ENCODE measurements at places on chromosomes 16 and 17.
A peak's percentile ranks its signal among the peaks of the same experiment; 100 is the strongest.

DNA sequence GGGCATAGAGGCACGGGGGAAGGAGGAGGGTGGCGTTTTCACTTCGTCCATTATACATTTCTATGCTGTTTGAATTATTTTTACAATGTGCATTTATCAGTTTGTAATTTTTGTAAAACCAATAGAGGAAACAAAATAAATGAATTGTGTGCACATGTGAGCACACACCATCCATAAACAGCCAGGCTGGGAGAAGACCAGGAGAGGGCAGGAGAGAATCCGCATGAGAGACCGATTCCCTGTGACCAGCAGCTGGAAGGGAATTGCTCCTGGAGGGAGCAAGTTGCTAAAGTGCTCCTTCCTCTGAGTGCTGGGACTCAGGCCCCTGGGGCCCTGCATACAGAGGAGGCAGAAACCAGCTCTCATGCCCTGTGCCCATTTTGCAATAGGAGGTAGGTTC is 126.0 kb downstream of the ABCC12 start:
- no peak for DNase-seq

DNA sequence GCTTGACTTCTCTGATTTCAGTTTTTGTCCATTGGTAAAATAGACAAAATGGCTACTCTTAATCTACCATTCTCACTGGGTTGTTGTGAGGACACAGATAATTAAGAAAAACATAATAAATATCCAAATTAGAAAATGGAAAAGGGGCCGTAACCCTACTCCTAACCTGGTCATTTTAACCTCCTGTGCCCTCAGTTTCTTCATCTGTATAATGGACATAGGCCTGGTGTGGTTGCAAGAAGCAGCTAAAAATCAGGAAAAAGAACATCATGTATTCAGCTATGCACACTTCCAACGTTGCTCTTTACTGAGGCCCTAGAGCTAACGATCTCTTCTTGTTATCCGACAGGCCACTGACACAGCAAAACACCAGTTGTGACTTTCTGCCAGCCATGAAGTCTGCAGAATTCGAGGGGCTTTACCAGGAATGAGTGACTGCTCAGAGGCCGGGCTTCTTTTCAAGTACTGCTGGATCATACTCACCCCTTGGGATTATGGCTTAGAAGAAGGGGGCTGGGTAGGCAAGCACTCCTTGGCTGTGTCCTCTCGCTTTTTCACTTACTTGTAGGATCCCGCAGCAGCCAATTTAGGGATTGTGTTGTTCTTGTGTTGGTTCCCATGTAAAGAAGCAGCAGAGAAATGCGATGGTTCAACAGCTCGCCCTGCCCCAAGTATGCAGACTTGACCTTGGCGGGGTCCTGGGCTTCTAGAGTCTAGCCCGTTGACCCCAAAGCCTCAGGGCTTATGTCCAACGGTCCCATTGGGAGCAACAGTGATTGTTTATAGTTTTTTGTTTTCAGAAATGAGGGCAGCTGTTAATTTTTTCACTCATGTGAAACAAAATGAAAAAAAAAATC is 20.9 kb downstream of the LDAF1 start:
- DNase-seq, result no peak

GRCh38 chr16:28923652-28924398 is 1.2 kb downstream of the RABEP2 start:
- no peak for DNase-seq

DNA sequence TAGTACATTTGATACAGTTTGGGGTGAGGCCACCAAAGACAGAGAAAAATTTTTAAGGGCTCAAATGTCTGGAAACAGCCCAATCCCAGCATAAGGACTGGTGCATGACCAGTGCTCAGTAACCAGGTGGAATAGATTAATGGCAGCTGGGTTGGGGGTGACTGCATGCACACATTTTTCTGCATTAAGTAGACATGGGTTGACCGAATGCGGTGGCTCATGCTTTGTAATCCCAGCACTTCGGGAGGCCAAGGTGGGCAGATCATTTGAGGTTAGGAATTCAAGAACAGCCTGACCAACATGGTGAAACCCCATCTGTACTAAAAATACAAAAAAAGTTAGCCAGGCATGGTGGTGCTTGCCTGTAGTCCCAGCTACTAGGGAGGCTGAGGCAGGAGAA is 121.1 kb upstream of the HSBP1 start:
- DNase-seq, result no peak

DNA sequence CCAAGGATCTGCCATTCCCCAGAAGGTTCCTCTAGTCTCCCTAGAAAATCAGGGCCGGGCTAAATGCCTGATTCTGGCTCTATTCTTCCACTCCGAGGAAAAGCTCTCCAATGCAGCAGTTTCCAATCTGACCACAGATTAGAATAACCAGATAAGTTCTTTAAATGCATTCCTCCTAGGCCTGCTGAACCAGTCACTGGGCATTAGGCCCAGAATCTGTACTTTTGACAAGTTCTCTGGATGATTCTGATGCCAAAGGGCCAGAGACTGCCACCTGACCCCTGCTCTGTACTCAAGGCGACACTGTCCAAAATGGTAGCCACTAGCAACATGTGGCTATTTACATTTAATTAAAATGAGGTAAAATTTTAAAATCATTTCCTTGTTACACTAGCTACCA is 22.3 kb downstream of the MAP3K14 start:
- no peak for DNase-seq

DNA sequence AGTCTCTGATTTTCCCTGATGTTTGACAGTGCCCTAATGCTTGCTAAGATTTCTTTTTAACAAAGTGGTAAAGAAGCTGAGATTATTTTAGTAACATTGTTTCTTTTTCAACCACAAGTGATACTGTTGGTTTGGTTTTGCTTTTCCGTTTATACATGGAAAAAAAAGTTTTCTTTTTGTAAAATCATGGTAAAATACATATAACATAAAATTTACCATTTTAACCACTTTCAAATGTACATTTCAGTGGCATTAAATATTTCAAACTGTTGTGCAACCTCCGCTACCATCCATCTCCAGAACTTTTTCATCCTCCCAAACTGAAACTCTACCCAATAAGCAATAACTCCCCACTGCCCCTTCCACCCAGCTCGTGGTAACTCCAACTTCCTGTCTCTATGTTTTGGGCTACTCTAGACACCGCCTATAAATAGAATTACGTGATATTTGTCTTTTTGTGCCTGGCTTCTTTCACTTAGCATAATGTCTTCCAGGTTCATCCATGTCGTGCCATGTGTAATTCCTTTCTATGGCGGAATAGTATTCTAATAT is 4.6 kb downstream of the CIITA start:
- no peak for DNase-seq

DNA sequence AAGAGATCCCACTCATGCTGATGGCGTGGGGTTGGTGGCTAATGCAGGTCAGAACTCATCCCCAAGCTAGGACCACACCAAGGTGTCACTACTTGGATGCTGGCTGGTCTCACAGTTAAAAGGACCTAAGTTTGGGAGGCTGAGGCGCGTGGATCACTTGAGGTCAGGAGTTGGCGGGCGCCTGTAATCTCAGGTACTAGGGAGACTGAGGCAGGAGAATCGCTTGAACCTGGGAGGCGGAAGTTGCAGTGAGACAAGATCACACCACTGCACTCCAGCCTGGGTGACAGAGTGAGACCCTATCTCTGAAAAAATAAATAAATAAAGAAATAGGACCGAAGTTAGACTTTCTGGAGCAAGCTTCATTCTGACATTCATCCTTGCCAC is 6.6 kb upstream of the CDC42EP4 start:
- no peak for DNase-seq

- DNase-seq, result no peak
Observed at GRCh38 chr16:57759131-57759530, 23.6 kb downstream of the KATNB1 start.

DNA sequence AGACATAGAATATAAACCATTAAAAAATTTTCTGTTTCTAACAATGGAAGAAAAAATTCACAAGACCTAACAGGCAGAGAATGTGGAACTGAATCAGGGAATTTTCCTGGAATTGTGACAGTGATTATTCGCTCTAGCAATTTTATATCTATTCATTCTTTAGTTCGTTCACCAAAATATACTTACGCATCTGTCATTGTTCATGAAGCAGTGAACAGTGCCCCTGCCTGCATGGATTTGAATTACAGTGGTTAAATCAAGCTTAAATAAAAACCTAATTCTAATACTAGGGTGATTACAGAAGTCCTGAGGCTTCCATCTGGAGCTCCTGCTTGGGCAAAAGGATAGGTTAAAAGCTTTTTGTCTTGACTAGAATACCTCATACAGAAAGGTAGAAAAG is 48.6 kb downstream of the ABCA8 start:
- DNase-seq, result no peak

- peak; percentile 66 for DNase-seq
Observed at GRCh38 chr17:77645072-77646045, 313.1 kb upstream of the TNRC6C start.

DNA sequence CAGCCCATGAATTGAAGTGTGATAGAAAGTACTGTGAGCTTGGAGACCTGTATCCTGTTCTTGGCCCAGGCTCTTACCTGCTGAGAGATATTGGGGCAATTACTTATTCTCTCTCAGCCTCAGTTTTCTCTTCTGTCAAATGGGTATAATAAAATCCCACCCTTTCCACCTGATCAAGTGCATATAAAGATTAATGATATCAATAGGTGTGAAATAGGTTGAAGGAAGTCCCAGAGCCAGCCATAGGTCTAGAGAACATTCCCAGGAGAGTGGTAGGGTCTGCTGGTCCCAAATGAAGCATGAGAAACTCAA is 81.2 kb downstream of the GNAO1 start:
- DNase-seq, result no peak

Data from CD4-positive, alpha-beta T cell treated with Interleukin-17A for 4 hours (primary cell).